ENCODE measurements at places on chromosomes 5 and 9.
A peak's percentile ranks its signal among the peaks of the same experiment; 100 is the strongest.

DNA sequence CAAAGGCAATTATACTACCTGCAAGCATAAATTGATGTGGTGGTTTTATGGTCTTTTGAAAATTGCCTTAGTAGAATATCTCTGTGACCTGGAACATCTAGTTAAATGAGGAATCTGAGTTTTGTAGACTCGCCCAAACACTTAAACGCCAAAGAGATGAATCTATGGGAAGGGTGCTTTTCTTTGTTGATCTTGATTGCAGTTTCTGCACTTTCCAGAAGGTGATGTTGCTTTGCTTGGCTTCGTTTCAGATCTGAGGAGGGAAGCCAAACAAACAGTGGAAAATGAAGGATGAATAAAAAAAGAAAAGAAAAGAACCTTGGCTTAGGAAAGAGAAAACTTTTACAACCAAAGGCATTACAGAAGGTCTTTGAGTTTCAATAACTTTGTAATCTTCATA lies 1021.2 kb downstream of the NR2F1-AS1 start:
- no peak for DNase-seq

- no peak for DNase-seq
Observed at GRCh38 chr9:109934857-109935215, 154.8 kb downstream of the PALM2AKAP2 start.

DNA sequence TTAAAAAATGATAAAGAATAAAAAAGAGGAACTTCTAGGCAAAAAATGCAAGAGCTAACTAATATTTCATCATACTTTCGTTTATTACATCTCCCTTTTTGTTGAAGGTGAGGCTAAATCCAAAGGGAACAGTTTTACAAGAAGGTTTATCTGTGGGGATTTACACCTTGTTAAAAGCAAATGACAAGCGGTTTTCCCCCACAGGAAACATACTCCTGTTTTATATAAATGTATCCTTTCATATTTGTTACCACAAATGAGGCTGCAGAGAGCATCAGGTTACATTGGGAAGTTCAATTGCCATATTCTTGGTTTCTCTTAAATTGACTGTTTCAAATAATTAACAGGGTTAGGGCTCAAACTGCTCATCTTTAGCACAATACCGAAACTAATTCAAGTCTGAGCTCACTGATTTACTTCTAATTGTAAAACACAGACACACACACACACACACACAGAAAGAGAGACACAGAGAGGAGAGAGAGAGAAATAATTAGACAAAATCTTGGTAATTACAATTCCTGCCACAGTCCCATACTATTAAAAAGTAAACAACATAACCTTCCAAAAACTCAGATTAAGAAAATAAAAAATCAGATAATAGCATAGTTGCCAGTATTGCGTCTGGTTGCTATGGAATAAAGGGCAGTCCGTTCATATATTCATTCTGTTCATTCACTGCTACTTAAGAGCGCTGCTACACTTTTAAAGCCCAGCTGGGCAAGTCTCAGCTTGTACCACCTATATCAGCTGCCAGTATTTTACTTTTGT lies 17.1 kb downstream of the RFX3 start:
- DNase-seq, result no peak

DNA sequence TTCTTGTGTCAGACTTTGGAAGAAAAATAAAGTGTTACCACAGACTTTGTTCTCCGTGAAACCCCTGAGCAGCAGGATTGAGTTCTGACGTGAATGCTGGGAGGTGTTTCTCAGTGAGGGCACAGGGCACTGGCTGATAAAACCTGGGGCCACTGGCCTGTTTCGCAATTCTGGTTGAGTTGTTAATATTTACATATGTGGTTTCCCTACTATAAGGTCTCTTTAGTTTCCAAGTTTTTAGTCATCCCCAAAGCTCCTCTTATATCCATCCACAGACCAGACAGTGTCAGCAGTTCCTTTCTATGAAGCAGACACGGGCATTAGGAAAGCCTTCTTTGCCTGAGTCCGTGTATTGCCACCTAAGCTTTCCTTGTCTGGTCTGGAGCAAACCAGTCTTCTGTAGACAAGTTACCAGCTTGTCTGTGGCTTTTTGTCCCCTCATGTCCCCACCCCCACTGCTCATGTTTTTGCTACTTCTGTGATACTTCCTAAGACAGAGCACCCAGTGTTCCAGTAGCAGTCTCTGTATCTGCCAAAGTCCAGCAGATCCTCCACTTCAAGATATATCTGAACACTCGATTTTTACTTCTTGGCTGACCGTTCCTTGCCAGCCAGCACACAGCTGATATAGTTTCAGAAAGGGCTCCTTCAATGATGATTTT lies 42.0 kb downstream of the ACO1 start:
- no peak for DNase-seq

GRCh38 chr5:149399775-149400174 lies 20.7 kb upstream of the IL17B start:
- no peak for DNase-seq

GRCh38 chr9:35324966-35325365 lies 163.2 kb downstream of the UNC13B start:
- no peak for DNase-seq

GRCh38 chr9:131082774-131083512 lies 13.4 kb upstream of the AIF1L start:
- no peak for DNase-seq

GRCh38 chr5:75510836-75511434 lies 494 bp downstream of the CERT1 start:
- no peak for DNase-seq

GRCh38 chr5:133251296-133252132 lies 199.7 kb downstream of the HSPA4 start:
- DNase-seq, result peak; percentile 55

GRCh38 chr5:107806705-107807104 lies 136.0 kb upstream of the EFNA5 start:
- DNase-seq, result no peak

- DNase-seq, result no peak
Observed at GRCh38 chr5:166499447-166500240, 1791.8 kb upstream of the WWC1 start.

GRCh38 chr9:105344283-105344682 lies 99.8 kb downstream of the SLC44A1 start:
- no peak for DNase-seq

- no peak for DNase-seq
Observed at GRCh38 chr5:131096774-131097710, 68.0 kb downstream of the HINT1 start.

DNA sequence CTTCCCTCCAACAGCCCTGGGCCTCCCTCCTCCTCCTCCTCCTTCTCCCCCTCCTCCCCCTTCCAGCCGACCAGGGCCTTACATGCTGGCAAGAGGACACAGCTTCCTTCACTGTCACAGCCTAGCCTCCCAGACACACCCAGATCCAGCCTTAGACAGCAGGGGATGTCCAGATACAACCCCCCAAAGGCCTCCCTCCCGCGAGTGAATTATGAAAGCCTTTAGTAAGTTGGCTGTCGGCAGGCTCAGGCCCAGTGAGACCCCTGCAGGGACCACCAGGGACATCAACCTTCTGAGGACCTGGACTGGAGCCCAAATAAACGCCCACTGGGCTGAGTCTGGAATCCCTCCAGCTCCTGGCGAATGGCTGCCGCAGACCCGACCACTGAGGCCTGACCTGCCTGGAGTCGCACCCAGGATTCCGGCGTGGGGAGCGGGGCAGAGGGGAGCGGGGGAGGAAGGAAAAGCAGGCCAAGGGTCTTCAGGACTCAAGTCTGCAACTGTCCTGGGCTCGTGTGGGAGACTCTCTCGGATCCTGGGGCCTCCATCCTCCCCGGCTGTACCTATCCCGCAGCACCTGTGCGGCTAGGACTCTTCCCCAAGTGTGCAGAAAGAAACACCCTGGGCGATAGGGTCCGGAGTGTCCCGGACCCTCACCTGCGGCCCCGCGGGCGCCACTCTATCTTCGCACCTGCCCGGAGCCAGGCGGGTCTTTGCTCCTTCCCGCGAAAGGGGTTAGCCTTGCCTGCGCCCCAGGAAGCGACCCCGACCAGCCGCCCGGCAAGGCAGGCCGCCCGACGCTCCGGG lies 705 bp downstream of the SEPTIN8 start:
- no peak for DNase-seq

DNA sequence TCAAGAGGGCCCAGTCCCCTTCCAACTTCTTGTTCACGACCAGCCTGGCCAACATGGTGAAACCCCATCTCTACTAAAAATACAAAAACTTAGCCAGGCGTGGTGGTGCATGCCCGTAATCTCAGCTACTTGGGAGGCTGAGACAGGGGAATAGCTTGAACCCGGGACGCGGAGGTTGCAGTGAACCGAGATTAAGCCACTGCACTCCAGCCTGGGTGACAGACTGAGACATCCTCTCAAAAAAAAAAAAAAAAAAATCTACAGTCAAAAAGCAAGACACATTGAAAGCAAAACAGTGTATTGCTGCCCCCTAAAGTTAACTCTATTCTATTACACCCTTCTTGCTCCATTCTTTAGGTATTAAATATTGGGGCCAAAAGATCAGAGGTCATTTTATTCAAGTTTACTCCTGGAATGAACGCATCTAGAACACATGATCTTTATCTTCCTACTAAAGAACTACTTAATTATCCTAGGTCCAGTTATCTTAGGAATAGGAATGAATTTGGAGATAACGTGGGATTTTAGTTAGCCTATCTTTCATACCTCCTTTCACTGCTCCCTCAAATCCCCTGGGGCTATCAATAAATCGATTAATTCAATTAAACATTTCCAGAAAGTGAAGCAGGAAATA lies 2.4 kb downstream of the ATG12 start:
- no peak for DNase-seq

- DNase-seq, result no peak
Observed at GRCh38 chr9:38026021-38026809, 42.8 kb downstream of the SHB start.

DNA sequence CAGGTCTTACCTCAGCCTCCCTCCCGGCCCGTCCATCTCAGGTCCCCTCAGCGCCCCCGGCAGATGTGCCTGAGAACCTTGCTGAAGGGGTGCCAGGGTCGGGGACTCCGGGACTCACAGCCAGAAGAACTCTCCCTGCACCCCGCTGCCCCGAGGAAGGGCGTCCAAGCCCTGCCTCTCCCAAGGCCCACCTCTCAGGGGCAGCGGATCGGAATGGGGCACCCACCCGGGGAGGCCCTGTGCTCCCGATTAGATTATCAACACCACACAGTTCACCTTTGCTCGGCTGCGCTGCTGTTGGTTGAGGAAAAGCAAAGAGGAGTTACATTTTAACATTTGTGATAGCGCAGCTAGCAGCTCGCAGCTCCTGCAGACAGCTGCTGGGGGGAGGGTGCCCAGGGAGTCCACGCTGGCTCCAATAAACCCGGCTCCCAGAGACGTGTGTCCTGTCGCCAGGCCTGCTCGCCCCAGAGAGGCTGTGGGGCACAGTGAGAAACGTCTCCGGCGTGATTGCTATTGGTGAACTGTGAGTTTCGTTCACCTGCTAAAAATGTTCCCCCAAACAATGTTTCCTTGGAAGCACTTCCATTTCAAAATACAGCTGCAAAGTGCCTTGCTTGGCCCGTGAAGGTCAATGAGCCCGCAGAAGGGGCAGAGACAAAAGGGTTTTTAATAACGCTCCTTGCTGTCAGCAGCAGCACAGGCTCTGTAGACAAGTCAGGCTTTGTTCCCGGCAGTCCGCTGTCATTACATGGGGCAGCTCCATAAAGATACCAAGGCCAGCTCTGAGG lies 18.6 kb upstream of the SLC6A19 start:
- DNase-seq, result no peak

GRCh38 chr5:138110266-138110963 lies 26.6 kb downstream of the WNT8A start:
- DNase-seq, result no peak

DNA sequence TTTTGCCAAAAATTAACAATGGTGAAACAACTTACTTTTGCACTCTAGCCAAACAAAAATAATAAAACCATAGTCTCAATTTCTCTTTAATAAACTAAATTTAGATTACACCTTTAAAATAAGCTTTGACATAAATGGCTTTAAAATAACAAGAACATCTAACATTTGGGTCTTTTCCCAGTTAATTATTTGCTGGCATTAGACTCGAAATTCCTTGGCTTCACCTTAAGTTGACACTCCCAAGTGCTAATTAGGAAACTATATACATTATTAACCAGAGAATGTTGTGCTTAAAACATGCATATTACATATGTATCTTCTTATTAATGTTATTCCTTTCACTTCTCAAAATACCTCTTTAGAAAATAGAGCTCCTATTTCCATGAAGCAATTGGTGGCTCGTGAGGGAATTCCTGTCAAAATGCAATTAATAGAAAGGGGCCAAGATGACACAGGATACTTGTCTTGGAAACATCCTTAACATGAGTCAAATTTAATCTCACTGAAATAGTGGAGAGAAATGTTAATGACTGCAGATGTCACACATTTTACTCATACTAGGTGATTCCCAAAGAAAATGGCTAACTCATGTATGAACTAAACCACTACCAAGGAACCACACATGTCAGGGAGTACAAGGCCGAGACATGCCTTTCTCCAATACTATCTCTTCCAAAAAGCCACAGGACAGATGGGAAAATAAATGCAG lies 932.9 kb upstream of the DMAC1 start:
- DNase-seq, result no peak

- no peak for DNase-seq
Observed at GRCh38 chr5:6376974-6377520, 1.3 kb downstream of the MED10 start.

GRCh38 chr9:115615000-115615401 lies 497.0 kb upstream of the TNC start:
- no peak for DNase-seq

DNA sequence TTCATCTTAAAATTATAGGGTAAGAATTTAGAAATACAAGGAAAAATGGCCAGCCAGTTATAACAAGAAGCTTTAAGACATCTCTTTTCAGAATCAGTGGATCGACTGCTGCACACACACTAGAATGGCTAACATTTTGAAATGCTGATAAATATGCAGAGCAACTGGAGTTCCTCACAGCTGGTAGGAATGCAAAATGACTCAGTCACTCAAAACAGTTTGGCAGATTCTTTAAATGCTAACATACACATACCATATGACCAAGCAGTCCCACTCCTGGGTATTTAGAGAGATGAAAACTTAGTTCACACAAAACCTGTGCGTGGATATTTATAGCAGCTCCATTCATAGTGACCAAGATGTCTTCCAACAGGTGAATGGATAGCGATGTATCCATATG lies 23.2 kb upstream of the PSAT1 start:
- DNase-seq, result no peak

DNA sequence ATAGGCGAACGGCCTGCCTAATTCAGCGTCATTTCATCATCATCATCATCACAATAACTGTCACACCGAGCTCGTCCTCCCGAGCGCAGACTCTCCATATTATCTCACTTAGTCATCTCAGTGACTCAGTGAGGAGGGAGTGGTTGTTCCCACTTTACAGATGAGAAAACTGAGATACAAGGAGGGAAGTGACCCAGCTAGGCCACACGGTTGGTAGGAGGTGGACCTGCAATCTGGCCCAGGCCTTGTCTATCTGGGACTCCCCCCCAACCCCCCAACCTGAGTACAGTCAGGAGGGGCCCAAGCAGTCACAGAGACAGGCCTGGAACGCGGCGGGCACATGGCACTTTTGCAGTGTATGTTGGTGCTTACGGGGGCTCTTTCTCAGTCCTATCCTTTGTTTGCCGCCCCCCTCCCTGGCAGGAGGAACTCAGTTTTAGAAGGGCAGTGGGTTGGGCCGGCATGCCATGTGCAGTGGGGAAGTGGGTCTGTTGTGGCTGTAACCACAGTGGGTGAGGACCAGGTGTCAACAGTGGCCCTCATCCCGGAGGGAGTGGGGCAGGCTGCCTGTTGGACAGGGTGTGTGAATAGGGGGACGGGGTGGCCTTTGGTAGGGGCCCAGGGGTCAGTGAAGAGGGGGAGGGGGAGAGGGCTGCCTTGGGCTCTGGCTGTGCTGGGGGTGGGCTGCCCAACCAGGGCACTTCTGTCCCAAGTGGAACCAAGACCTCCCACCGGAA lies 1.7 kb upstream of the RXRA start:
- DNase-seq, result no peak
